ENCODE measurements at places on chromosomes 2 and 18.

GRCh38 chr2:85497944-85498630 is 40.9 kb upstream of the MAT2A start:
- DNase-seq, result no peak

- no peak for DNase-seq
These were observed 46.3 kb downstream of the EMX1 start for GRCh38 chr2:72963423-72964145.

DNA sequence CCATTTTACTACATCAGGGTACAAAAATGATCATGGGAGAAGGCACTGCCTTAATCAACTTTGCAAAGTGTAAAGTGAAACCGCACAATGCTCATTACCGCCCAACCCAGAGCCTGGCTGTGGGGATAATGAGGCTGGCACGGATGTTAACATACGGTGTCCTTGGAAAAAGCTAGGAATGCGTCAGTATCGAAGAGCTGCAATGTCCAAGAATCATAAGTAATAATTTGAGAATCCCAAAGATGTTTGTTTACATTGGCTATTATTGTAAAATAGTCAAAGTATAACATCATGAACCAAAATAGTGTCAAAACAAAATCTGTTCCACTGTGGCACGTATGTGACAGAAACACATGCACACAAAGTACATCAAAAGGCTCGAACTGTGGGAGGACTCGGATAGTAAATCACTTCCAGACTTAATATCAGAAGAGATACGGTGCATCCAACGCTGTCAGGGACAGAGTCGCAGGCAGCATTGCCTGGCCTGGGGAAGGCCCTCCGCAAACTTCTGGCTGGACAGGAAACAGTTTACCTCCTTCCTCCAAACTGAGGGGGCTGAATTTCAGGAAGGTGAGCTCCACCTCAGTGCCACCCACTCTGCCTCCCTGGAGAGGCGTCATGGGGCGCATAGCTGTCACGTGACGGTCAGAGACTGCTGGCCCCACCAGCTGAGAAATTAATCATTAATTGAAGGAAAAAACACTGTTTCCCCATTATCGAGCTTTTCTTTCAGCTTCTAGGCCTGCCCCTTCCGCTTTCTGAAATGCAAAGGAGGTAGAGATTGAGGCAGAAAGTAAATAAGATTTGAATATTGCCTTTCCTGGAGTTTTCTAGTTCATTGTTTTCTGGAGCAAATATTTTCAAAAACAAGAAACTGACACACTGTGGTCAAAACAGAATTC is 1.8 kb upstream of the ID2 start:
- no peak for DNase-seq

- no peak for DNase-seq
These were observed 1.3 kb upstream of the ZNF512 start for GRCh38 chr2:27581417-27582128.

- DNase-seq, result no peak
These were observed 124.5 kb upstream of the CCDC150 start for GRCh38 chr2:196515051-196515450.

- peak; percentile 58 for DNase-seq
These were observed 2.6 kb downstream of the MAB21L4 start for GRCh38 chr2:240893363-240893844.

GRCh38 chr2:61536180-61536571 is 2.0 kb downstream of the XPO1 start:
- DNase-seq, result no peak

- DNase-seq, result no peak
These were observed 357.7 kb upstream of the SPRED2 start for GRCh38 chr2:65789923-65790675.

DNA sequence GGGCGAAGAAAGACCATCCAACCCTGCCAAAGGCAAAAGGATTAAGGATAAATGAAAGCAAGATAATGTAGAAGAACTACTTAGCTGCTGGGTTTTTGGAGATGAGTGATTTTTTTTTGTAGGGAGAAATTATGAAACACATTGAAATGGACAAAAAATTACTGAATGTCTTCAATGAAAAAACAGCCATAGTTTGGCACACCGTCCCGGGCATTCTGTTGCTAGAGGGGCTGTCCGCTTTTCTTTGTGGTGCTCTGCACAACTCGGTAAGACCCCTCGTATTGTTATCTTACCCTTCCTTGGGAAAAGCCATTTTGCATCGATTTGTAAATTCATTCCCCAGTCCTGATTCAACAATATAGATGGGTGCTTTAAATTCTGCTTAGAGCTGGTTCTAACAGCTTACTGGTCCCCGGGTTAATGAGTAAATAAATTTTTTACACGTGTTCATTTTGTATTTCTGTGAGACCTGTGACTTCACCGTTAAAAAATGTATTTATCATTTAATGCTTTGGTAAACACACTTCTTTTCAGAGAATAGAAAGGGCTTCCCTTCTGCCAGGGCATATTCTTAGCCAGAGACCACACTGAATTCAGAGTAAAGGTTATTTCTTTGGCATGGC is 912 bp upstream of the LAPTM4A start:
- DNase-seq, result no peak

- no peak for DNase-seq
These were observed 69.2 kb downstream of the RNF144A start for GRCh38 chr2:6986301-6986911.

DNA sequence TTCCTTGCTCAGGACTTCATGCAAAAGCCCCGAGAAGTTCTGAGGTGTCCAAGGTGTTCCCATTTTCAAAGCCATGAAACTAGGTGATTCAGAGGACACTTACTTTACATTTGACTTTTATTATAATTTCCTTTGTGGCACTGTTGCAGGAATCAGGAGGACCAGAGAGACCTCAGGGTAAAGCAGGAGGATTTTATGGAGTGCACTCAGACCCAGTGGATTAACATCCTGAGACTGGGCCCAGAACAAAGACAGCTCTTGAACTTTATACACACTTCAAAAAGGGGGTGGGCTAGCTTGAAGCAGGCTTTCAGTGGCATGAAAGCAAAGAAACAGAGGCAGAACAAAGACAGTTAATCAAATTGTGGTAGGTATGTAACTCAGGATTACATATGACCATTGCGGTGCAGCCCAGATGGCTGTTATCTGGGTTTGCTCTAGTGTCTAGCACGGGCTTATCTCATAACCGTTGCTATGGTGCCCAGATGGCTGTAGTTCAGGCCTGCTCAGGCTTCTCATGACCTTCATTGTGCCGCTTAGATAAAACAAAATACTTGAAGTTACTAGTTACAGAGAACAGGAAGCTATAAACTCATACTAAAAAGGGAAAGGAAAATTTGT is 39.4 kb downstream of the TMEM182 start:
- no peak for DNase-seq

DNA sequence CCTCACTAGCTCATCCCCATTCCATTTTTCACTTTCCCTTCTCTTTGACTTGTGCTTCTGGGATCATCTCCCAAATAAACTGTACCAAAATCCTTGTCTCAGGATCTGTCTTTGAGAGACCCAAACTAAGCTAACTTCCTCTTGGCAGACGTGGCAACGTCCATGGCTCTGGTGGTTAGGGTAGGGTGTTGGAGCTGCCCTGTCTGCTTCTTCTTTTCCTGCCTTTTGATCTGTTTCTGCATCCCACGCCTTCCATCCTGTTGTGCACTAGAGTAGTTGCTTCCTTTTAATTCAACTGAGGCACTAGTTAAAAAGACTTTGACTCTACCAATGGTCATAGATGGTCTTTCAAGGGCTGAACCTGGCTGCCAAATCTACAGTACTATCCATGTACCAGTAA is 5.5 kb upstream of the MAP4K4 start:
- DNase-seq, result no peak

DNA sequence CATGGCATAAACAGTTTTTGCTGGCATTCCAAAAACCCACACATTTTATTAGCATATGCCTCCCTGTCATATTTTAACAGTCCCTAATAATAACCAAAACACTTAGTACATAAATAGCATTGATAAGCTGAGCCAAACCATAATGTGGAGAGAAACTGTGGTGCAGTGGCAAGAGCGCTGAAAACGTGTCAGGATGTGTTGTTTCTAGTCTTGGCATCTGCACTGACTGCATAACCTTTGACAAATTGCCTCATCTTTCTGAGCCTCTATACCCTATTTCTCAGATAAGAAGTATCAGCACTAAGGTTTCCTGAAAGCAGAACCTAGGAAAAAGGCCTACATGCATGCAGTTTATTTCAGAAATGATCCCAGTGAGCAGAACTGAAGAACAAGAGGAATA is 41.4 kb downstream of the RAD51AP2 start:
- DNase-seq, result no peak

GRCh38 chr2:47569658-47570475 is 166.9 kb downstream of the MSH2 start:
- DNase-seq, result peak; percentile 1

GRCh38 chr2:85156153-85156552 is 23.0 kb downstream of the TCF7L1 start:
- no peak for DNase-seq

- DNase-seq, result no peak
These were observed 20.6 kb upstream of the EXOC6B start for GRCh38 chr2:72846171-72847095.

DNA sequence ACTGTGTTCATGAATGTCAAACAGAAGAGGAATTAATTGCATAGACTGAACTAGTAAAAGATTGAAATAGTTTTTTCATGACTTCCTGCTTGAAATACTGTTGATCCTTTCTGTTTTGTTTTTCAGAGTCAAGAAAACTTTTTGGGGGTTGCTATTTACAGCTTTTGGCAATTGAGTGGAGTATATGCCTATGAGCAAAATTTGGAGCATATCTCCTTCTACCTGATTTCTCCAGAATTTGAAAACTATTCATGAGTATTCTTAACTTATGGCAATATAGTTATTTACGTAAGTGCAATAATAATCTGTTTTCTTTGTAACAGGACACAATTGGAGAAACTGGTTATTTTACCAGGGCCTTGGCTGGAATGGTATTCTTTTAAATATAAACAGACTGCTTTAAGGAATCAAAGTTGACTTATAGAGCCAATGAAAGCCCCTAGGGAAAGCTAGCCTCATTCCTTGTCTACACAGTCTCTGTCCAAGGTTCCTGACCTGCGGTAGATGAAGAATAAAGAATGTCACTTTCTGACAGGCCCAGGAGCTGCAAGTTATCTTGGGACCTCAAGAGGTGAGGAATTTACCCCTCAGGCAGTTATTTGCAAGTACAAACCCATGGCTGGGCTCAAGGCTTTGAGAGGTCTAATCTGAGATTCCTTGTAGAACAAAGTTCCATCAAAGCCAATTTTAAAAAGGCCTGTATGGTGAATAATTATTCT is 193.5 kb upstream of the NDUFV2 start:
- DNase-seq, result no peak

- DNase-seq, result no peak
These were observed 43.9 kb downstream of the CLIP4 start for GRCh38 chr2:29159125-29159524.

GRCh38 chr2:174607989-174608865 is 10.6 kb upstream of the WIPF1 start:
- DNase-seq, result peak; percentile 38

GRCh38 chr2:175690113-175690837 is 311.8 kb downstream of the LNPK start:
- DNase-seq, result no peak

- no peak for DNase-seq
These were observed 90.5 kb downstream of the LAMA3 start for GRCh38 chr18:23779696-23780303.

GRCh38 chr2:57575700-57576268 is 470.8 kb upstream of the VRK2 start:
- no peak for DNase-seq

DNA sequence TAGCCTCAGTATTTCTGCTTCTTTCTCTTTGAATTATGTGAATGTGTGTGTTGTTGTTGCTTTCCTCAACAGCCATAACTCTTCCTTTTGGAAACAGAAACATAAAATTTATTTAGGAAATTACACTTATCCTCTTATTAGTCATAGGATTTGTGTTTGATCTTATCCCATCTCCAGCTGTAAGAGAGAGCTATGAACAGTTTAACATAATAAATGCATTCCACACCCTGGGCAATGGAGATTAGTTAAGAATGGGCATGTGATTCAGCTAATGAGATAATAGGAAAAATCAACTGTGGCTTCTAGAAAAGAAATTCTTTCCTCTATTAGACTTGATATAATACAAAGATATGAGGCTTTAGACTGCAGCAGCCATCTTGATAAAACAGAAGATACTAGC is 55.0 kb downstream of the SCN7A start:
- no peak for DNase-seq

DNA sequence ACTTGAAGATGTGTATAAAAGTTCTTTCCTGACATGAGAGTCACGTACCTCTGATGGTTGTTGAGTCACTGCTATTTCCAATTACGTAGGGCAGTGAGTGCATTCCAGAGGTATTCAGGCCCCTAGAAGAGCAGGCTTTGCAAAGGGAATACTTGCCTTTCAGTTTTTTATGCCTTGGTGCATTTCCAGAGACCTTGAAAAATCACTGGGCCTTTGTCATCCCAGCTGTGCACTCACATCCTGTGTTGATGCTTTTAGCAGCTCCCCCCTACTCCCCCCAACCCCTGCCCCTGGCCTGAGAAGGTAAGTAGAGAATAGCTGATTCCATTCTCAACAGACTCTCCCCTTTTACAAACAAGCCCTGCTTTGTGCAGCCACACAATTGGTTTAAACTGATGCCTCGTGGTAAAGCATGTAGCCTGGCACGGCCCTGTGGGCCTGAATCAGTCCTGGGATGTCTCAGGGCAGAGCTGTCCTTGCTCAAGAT is 174.2 kb downstream of the PRPF40A start:
- DNase-seq, result no peak

- no peak for DNase-seq
These were observed 13.8 kb upstream of the ZFP36L2 start for GRCh38 chr2:43239981-43240765.

- DNase-seq, result no peak
These were observed 32.2 kb upstream of the AMMECR1L start for GRCh38 chr2:127917916-127918315.

DNA sequence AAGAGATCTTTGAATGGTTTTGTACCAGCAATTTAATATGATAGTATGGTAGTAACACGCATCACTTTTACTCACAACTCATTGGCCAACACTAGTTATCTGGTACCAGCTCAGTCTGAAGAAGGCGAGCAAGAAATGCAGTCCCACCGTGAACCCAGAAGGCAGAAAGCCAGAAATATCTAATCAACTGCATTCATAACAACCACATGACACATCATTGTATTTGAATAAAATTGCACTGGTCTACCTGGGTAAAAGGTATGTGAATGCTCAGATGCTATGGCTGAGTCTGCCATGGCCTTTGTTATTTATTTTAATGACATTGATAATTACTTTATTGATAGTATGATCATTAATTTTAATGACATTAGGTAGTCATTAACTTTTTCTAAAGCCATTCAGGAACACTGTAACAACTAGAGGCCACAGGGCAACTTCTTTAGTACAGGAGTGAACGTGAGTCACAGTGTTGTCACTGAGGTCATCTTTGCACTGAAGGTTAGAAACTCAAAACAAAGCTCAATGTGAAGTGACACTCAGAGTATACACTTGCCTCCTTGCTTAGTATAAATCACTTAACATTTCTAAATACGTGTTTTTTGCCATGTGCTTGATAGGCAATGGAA is 475.6 kb upstream of the TNP1 start:
- DNase-seq, result no peak

DNA sequence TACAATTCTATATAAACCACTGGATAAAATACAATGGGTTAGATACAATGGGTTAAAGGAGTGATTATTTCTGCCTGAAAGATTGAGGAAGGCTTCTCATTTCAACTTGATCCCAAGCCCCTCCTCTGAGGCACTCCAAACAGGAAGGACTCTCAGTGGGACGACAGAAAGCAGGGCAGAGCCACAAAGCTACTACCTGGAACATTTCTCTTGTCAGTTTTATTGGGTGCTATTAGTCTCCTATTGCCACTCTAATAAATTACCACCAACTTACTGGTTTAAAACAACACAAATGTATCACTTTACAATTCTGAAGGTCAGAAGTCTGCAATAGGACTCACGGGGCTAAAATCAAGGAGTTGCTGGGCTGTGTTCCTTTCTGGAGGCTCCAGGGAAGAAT is 146.7 kb downstream of the MREG start:
- no peak for DNase-seq
